Right renal cortex interstitium (tissue), 3 donors: ENCODE measurements at places on chromosomes 5 and 9. TPM values are rescaled to one million over a fixed set of nuclear protein-coding genes. Genes with fewer than 3 reads are reported as not detected.

DNA sequence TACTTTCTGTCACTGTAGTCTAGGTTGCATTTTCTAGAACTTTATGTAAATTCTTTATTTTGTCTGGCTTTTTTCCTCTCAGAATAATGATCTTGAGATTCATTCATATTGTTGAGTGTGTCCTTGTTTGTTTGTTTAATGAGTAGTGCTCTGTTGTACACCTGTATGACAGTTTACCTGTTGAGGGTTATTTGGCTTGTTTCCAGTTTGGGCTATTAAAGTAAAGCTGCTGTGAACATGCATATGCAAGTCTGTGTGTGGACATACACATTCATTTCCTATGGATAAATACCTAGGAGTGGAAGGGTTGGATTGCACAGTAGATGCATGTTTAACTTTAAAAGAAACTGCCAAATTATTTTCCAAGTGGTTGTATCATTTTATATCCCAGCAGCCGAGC lies 30.4 kb downstream of the MVB12B start:
- no peak for DNase-seq

The FYB1 gene
- polyA plus RNA-seq, result 5.2 TPM

The TXN gene
- 274 TPM for polyA plus RNA-seq

The RMRP gene
- not detected for polyA plus RNA-seq

GRCh38 chr5:54902791-54903473 lies 82.5 kb downstream of the ESM1 start:
- no peak for DNase-seq

GRCh38 chr5:120805131-120805530 lies 341.0 kb downstream of the PRR16 start:
- no peak for DNase-seq

The DIPK1B gene
- polyA plus RNA-seq, result 27.3 TPM

The F2RL2 gene
- polyA plus RNA-seq, result 0.35 TPM

The SHISAL2B gene
- polyA plus RNA-seq, result 0.34 TPM

DNA sequence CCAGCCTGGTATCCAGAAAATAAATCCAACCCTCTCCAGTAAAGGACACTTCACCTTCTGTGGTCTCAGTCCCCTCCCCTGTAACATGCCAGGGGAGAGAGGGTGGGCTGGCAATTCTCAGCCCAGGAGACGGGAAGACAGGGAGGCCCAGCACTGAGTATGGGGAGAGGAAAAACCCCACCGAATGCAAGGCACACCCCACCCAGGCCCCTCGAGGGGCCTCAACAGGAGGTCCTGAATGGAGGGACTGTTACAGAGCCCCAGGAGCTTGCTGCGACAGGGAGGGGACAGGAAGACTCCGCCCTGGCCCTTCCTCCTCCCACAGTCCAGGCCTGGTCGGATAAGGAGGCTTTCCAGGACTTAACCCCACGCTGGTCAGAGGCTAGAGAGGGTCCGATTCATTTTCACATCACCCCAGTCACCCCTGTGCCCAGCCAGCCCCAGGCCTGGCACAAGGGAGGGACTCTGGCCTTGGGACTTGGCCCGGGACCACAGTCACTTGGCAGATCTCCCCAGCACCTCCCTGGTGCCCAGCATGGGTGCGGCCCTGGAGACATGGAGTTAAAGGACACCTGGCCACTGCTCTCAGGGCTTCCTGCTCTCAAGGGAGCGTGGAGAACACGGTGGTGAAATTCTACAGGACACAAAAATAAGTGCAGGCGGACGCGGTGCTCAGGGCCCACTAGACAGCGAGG lies 44.9 kb upstream of the STXBP1 start:
- DNase-seq, result no peak
